Cardiac muscle cell (in vitro differentiated cells and primary cell): ENCODE measurements at places on chromosomes 5 and 9.

GRCh38 chr5:94682814-94683520 is 64.5 kb downstream of the SLF1 start:
- no peaks in the 10 kb centered on the region for H3K27me3 ChIP-seq
- no peak for DNase-seq
- no peaks in the 10 kb centered on the region for H3K4me1 ChIP-seq
- no peak overlapping the region for H3K27ac ChIP-seq

- H3K4me1 ChIP-seq = peaks cover 3% of the 10 kb centered on the region
- H3K27ac ChIP-seq = no peak overlapping the region
- H3K4me3 ChIP-seq = no peak overlapping the region
- peaks cover 33% of the 10 kb centered on the region for H3K36me3 ChIP-seq
- no peaks in the 10 kb centered on the region for H3K27me3 ChIP-seq
Observed at GRCh38 chr9:33469891-33470290, 3.8 kb downstream of the NOL6 start.

- DNase-seq = peak; percentile 18
- H3K27me3 ChIP-seq = no peaks in the 10 kb centered on the region
- H3K4me1 ChIP-seq = peaks cover 10% of the 10 kb centered on the region
- peak overlapping the region; percentile 10 for H3K27ac ChIP-seq
Observed at GRCh38 chr9:112531666-112532282, 45.1 kb downstream of the KIAA1958 start.

DNA sequence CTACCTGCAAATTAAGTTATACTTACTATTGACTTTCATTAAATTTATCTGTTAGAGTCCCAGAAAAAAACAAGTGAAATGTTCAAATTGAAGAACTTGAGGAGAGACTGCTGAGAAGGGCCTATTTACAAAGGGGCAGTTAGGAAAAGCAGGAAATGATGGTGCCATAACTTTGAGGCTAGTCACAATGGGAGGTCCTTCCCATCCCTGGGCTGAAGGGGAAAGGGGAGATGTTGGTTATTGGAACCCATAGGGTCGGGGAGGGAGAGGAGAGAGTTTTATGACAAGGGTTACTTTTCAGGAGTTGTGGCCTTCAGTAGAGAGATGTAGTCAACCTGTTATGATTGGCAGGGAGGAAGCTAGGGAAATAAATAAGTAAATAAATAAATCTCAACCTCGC is 169.1 kb downstream of the DMRT2 start:
- no peaks in the 10 kb centered on the region for H3K27me3 ChIP-seq
- no peak for DNase-seq
- no peaks in the 10 kb centered on the region for H3K4me1 ChIP-seq

DNA sequence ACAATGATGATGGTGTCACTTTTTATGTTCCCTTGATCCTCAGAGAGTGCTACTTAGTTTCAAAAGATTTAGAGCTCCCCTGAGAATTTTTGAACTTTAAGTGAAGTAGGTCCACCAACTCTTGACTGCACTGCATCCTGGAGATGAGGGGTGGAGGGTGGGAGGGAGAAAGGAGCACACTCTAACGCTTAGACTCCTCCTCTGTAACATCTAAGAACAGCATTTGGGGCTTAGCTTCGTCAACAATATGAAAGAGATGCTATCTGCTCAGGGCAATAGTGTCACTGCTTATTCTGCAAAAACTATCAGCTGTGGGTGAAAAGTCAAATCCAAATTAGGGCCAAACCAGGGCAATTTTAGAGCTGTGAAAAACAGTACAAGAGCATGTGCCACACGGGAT is 242.8 kb upstream of the EFNA5 start:
- no peak overlapping the region for H3K27ac ChIP-seq
- H3K4me1 ChIP-seq = no peaks in the 10 kb centered on the region

GRCh38 chr5:61734966-61735365 is 402.9 kb downstream of the ZSWIM6 start:
- no peak overlapping the region for H3K4me3 ChIP-seq
- no peaks in the 10 kb centered on the region for H3K36me3 ChIP-seq
- peaks cover 11% of the 10 kb centered on the region for H3K27me3 ChIP-seq
- no peak overlapping the region for H3K27ac ChIP-seq

DNA sequence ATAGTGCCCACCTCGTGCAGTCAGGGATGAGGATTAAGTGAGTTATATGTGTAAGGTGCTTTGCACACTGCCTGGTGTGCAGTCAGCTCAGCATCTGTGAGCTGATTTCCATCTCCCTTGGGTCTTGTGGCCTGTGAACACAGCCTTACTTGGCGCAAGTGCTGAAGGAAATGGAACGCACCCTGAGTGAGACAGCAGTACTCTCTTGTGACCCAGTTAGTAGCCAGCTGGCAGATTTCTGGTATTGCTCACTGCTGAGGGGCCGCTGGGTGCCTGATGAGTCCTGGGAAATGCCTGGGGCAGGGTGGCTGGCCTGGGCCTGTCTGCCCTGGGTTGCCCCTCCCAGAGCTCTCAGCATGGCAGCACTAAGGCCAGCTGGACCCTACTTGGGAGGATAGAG is 90.9 kb upstream of the BOD1 start:
- H3K27ac ChIP-seq = no peak overlapping the region
- peak; percentile 71 for DNase-seq
- no peak overlapping the region for H3K4me3 ChIP-seq
- H3K27me3 ChIP-seq = no peaks in the 10 kb centered on the region
- no peaks in the 10 kb centered on the region for H3K4me1 ChIP-seq

DNA sequence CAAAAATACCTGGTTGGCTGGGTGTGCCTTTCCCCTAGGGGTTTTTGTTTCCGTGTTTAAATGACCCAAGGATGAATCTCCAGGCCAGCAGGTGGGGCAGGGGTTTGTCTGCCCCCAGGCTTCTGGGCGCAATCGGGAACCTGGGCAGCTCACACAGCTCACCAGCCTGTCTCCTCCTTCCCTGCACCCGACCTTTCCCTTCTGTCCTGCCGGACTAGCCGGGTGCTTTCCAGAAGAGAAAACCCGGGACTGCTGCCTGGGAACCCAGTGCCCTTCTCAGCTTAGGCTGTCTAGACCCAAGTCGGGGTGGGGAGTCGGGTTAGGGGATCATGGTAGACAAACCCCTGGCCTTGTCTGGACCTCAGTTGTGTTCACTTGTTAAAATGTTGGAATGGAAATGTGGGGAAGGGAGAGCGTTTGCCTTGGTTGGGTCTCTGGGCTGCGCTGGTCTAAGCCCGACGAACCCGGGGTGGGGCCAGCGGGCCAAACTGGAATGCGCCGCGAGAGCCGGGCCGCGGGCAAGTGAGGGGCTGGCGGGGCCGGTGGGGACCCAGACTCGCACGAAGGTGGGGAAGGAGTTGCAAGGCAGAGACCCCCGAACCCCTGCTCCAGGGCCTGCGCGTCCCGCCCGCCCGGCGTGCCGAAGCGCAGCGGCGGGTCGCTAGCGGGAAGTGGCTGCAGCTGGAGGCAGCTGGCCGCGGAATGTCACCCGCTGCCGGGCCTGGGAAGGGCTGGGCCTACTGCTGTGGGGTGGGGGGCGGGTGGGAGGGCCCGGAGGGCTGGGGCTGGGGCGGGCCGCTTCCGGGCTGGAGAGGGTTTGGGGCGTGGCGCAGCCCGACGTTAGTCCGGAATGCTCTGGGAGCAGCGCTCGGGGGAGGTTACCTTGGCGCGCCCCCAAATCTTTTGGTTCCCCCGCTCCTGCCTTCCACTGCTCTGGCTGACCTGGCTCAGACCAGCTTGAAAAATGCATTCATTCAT is 84.6 kb downstream of the DAB2IP start:
- peak overlapping the region; percentile 27 for H3K4me3 ChIP-seq
- H3K27ac ChIP-seq = no peak overlapping the region
- no peaks in the 10 kb centered on the region for H3K27me3 ChIP-seq
- DNase-seq = peak; percentile 62
- peaks cover 27% of the 10 kb centered on the region for H3K4me1 ChIP-seq

DNA sequence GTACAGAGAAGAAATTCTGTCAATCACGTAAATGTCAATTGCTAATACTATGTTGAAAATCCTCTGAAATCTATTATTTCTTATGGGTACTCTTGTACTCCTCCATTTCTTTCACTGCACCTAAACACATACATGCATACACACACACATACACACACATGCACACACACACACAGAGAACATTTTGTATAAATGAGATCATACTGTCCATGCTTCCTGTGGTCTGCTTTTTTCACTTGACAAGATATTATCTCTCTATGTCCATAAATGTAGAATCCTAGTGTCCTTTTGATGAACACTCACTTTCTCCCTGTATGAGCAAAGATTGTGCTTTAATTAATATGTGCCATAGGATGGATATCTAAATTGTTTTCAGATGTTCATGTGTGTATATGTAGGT is 32.7 kb upstream of the TLR4 start:
- H3K27me3 ChIP-seq = no peaks in the 10 kb centered on the region
- no peak for DNase-seq
- no peak overlapping the region for H3K27ac ChIP-seq

DNA sequence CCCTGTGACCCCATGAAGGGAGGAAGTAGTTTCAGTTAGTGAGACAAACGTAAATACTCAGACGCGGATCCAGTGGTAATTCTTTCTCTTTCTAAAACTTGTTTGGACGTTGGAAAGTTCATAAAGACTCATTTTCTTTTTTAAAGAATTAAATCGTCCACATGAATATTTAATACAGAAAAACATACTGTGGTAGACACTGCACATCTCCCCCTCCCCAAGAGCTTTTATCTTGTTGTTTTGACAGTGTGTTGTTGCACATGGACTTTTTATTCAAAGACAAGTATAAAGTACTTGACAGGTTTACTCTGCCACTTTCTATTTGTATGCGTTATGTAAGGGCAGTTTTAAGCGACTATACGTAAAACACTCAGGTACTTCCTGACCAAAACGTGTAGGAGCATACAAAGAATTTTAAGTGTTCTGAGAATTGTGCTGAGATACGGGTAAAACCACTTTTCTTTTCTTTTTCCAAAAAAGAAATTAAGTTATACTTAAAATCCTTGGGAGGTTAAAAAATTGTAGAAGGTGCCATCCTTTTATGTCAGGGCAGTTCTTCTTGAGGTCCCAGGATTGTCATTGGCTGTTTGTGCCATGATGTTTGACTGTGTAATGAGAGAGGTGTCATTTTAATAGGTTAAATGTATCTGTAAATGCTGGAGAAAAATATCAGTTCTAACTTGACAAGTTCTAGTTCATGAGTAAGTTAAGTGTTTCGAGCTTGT is 1.3 kb downstream of the NIPBL start:
- H3K4me3 ChIP-seq = peak overlapping the region; percentile 89
- H3K27ac ChIP-seq = peak overlapping the region; percentile 99
- peak; percentile 49 for DNase-seq
- no peaks in the 10 kb centered on the region for H3K27me3 ChIP-seq

DNA sequence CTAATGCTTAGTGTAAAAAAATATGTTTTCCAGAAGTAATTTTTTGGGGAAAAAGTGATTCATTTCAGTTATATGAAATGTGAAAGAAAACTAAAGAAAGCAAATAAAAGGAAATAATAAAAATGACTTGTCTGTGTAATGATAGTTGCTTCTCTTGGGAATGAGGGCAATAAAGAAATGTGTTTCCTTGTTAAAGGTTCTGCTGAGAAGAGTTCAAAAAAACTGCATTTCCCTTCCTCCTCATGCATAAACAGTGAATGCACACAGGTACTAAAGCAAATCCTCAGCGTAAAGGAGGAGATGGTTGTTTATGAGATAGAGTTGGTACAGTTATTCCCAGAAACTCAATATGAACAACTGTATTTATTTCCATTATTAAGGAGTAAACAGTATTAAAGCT is 307.6 kb downstream of the GLIS3 start:
- H3K27me3 ChIP-seq = no peaks in the 10 kb centered on the region
- H3K27ac ChIP-seq = no peak overlapping the region
- no peak overlapping the region for H3K4me3 ChIP-seq
- peaks cover 8% of the 10 kb centered on the region for H3K4me1 ChIP-seq
- no peaks in the 10 kb centered on the region for H3K36me3 ChIP-seq
- no peak for DNase-seq

DNA sequence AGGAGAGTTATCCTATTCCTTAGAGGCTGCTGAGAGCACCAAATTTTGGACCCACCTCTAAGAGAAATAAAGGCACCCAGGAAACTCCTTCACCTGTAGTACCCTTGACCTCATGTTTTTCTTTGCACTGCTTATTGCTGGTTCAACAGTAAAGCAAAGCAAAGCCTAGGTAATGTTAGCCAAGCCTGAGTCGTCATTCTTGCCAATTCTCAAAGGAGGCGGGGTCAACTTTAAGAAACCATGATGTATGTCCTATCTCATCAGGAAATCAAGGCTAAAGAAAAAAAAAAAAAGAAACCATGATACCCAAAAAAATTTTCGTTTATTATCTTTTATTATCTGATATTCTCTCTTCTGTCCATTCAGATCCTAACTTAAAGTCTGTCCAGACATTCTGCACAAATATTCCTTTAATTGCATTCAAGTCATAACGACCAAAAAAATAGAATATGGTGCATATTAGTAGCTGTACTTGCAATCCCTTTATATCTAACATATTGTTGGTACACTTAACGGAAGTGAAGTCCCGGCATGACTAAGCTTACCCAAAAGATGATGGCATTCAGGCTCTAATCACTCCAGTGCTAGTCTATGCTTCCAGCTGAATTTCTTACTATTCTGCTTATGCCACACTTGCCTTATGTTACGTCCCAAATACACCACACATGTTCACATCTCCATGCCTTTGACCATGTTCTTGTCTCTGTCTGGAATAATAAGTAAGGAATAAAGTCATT is 1.8 kb downstream of the AUH start:
- DNase-seq = no peak
- peaks cover 7% of the 10 kb centered on the region for H3K36me3 ChIP-seq
- H3K27ac ChIP-seq = peak overlapping the region; percentile 88
- peaks cover 10% of the 10 kb centered on the region for H3K4me1 ChIP-seq
- no peaks in the 10 kb centered on the region for H3K27me3 ChIP-seq
